Neural progenitor cell (in vitro differentiated cells): ENCODE measurements at places on chromosomes 4 and X.
A peak's percentile ranks its signal among the peaks of the same experiment; 100 is the strongest.

GRCh38 chr4:54547299-54548097 is 110.3 kb upstream of the KIT start:
- no peak overlapping the region for H3K27ac ChIP-seq
- DNase-seq, result no peak
- H3K4me1 ChIP-seq, result peaks cover 12% of the 10 kb centered on the region
- H3K27me3 ChIP-seq, result no peaks in the 10 kb centered on the region

- H3K4me1 ChIP-seq, result no peaks in the 10 kb centered on the region
- H3K27ac ChIP-seq, result no peak overlapping the region
Measured at GRCh38 chr4:157231525-157231924, 11.0 kb downstream of the GRIA2 start.

DNA sequence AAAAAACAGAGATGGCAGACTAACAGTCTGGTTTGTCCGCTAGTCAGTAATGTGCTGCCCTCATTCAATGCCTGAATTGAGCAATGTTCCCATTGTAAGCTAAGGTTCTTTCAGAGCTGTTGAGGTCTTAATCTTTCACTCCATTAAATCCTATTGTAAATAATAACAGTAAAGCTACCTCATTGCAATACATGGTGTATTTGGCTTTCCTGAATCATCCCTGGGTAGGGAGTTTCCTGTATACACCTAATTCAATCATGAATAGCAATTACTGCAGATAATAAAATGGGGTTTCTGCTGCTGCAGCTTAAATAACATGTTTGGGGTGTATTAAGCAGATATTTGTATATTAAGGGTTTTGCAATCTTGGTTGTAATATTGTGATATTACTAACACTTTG is 1100.2 kb upstream of the INTU start:
- peaks cover 27% of the 10 kb centered on the region for H3K4me1 ChIP-seq
- peak; percentile 18 for DNase-seq
- no peaks in the 10 kb centered on the region for H3K27me3 ChIP-seq
- H3K36me3 ChIP-seq, result no peaks in the 10 kb centered on the region

DNA sequence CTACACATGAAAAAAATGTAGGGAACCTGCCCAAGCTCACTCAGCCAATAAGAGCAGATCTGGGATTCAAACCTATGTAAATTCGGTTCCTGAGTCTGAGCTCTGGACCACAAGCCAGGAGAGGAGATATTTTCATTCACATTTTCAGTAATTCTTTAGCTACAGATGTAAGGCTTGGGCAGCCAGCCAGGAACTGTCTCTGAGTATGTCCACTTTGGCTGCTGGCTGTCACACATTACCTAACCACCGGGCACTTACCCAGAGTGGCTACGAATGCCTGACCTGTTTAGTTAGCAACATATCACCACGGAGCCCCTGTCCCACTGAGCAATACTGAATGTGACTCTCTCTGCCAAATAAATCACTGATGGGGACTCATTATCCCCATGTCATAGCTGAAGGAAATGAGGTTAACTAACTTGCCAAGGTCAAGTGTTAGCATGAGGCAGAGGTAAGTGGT is 15.3 kb downstream of the USP46 start:
- H3K4me3 ChIP-seq, result no peak overlapping the region
- H3K36me3 ChIP-seq, result no peaks in the 10 kb centered on the region
- H3K27me3 ChIP-seq, result no peaks in the 10 kb centered on the region
- DNase-seq, result no peak
- no peaks in the 10 kb centered on the region for H3K4me1 ChIP-seq

DNA sequence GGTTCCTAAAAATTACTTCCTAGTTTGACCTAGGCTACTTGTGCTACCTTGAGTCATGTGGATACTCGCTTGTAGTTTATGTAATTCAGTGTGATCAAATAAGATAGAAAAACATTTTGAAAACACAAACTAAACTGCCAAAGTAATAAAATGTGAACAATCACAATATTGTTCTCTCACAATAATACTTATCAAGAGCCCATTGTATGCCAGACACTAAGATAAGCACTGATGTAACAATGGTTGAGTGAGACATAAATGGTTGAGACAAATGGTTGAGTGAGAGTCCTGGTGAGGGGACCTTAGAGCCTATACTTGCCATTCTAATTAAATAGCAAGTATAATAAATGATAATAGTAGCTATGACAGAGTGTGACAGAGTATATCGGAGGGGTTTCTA is 41.7 kb downstream of the RFC1 start:
- no peaks in the 10 kb centered on the region for H3K4me1 ChIP-seq
- no peak for DNase-seq
- peaks cover 23% of the 10 kb centered on the region for H3K36me3 ChIP-seq
- H3K27ac ChIP-seq, result no peak overlapping the region
- no peaks in the 10 kb centered on the region for H3K27me3 ChIP-seq
- H3K4me3 ChIP-seq, result no peak overlapping the region

GRCh38 chr4:186472948-186473347 is 82.4 kb downstream of the MTNR1A start:
- peak; percentile 39 for DNase-seq
- H3K4me3 ChIP-seq, result no peak overlapping the region
- no peaks in the 10 kb centered on the region for H3K27me3 ChIP-seq
- peaks cover 4% of the 10 kb centered on the region for H3K4me1 ChIP-seq
- H3K27ac ChIP-seq, result no peak overlapping the region

DNA sequence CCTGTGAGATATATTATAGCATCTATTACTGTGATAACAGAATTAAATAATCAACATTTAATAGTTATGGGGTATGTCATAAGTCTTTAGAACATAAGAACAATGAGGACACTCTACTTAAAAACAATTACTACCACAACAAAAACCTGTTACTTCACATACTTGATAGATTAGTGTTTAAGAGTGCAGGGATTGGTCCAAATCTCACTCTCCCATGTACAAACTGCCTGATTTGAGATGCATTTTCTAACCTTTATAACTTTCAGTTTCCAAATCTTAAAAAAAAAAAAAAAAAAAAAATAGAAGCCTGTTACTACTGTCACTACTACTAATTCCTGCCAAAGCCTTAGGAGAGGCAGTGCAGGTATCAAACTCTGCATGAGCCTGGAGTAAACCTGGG is 5.6 kb downstream of the PCDH18 start:
- no peaks in the 10 kb centered on the region for H3K27me3 ChIP-seq
- H3K36me3 ChIP-seq, result peaks cover 66% of the 10 kb centered on the region
- DNase-seq, result no peak
- peaks cover 39% of the 10 kb centered on the region for H3K4me1 ChIP-seq

DNA sequence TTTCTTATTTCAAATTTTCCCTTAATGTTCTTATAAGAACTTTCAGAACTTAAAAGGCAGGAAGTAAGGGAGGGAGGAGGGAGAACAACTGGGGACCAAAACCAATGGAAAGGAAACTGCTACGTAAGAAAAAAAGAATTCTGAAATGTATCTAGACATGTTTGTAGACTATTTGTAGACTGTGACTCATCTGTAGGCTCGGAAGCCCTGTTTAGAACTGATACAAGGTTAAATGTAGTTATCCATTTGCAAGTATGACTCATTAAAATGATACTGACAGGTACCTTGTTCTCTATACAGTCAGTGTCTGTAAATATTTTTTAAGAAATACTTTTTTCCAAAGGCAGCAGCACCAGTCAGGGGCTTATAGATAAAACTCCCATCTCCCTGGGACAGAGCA is 202.0 kb downstream of the DHX15 start:
- no peaks in the 10 kb centered on the region for H3K36me3 ChIP-seq
- H3K27ac ChIP-seq, result no peak overlapping the region
- no peaks in the 10 kb centered on the region for H3K27me3 ChIP-seq
- no peaks in the 10 kb centered on the region for H3K4me1 ChIP-seq
- no peak for DNase-seq

GRCh38 chr4:40918330-40918729 is 168.6 kb downstream of the NSUN7 start:
- H3K27me3 ChIP-seq, result no peaks in the 10 kb centered on the region
- H3K4me3 ChIP-seq, result no peak overlapping the region
- no peak overlapping the region for H3K27ac ChIP-seq
- H3K4me1 ChIP-seq, result peaks cover 10% of the 10 kb centered on the region
- DNase-seq, result no peak

DNA sequence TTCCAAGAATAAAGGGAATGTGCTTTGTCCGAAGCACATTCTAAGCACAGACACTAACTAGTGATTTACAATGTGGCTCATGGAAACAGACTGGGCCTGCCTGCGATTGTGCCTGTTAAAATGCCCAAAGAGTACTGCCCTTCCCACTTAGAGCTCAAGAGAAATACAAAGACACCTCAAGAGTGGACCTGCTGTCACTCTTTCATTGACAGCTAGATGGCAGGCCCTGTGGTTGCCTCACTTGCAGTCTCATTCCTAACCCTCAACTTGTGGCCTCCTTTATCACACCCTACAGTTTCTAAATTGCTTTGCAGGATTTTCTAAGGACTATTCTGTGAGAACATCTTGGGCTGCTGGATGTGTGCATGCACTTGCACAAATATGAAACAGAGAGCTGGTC is 331.0 kb upstream of the EMCN start:
- H3K4me3 ChIP-seq, result no peak overlapping the region
- H3K4me1 ChIP-seq, result peaks cover 14% of the 10 kb centered on the region
- no peaks in the 10 kb centered on the region for H3K27me3 ChIP-seq
- no peak overlapping the region for H3K27ac ChIP-seq
- peak; percentile 51 for DNase-seq

DNA sequence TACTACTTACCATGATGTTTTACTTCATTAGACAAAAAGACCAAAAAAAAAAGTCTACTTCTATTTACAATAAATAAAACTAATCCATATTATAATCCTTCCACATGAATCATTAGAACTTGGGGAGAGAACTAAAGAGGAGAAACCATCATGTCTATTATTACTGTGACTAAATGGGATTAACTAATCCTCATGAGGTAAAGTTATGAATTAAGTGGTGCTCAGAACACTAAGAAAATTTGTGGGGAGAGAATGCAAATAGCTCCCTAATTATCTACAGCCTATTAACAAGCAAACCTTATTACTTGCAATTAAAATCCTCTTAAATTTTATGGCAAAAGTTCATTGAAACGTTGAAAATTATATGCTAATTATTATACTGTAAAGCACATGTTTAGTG is 68.8 kb downstream of the MAB21L2 start:
- H3K4me1 ChIP-seq, result no peaks in the 10 kb centered on the region
- no peak overlapping the region for H3K4me3 ChIP-seq
- no peak overlapping the region for H3K27ac ChIP-seq
- H3K27me3 ChIP-seq, result no peaks in the 10 kb centered on the region
- DNase-seq, result no peak
- H3K36me3 ChIP-seq, result no peaks in the 10 kb centered on the region

GRCh38 chr4:188767496-188767895 is 628.3 kb downstream of the TRIML1 start:
- no peaks in the 10 kb centered on the region for H3K27me3 ChIP-seq
- H3K27ac ChIP-seq, result no peak overlapping the region
- no peaks in the 10 kb centered on the region for H3K4me1 ChIP-seq
- H3K36me3 ChIP-seq, result no peaks in the 10 kb centered on the region

DNA sequence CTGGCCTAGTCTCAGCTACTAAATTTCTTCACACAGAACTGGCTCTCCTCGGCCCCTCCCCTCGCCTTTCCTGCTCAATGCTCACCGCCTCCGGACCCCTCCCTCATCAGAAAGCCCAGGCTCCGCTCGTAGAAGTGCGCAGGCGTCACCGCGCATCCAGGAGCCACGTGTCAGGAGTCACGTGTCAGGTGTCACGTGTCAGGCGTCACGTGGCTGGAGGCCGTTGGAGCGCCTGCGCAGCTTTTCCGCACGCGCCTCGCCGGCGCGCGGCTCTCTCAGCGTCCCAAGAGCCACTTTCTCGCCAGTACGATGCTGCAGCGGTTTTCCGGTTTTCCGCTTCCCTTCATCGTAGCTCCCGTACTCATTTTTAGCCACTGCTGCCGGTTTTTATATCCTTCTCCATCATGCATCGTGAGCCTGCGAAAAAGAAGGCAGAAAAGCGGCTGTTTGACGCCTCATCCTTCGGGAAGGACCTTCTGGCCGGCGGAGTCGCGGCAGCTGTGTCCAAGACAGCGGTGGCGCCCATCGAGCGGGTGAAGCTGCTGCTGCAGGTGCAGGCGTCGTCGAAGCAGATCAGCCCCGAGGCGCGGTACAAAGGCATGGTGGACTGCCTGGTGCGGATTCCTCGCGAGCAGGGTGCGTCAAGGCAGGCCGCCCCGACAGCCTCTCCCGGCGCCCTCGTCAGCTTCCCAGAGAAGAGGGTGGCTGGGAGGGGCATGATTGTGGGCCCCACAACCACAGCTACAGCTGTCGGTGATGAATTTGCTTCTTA is at the start of gene SLC25A31:
Gene SLC25A31, plus strand, starts transcription at position 259 of the 772 bp plus-strand sequence. Its CDS starts 146 bp downstream, at position 405.
- no peak within 1 kb of the TSS for H3K4me3 ChIP-seq
- DNase-seq, result no peak
- H3K27me3 ChIP-seq, result no peaks in the 10 kb centered on the region
- H3K36me3 ChIP-seq, result no peaks in the 10 kb centered on the region
- H3K27ac ChIP-seq, result no peak within 1 kb of the TSS

DNA sequence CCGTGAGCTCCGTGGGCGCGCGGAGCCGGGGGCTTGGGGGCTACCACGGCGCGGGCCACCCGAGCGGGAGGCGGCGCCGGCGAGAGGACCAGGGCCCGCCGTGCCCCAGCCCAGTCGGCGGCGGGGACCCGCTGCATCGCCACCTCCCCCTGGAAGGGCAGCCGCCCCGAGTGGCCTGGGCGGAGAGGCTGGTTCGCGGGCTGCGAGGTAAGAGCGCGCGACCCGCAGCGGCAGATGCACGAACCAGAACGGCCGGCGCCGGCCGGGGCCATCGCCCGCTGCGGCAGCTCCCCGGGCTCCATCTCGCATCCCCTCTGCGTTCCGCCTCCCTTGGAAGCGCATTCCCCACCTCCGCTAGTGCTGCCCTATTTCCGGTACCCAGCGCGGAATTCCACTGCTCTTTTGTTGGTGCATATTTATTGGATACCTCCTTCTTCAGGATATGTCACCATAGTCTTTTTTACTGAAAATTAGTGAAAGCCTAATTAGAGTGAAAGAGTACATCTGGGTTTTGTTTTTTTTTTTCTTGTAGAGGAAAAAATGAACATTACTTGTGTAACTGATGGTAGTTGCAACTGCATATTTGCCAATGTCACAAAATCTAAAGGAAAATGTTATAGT is 797 bp downstream of the PKD2 start:
- peak; percentile 75 for DNase-seq
- H3K4me3 ChIP-seq, result peak overlapping the region; percentile 65
- H3K27me3 ChIP-seq, result peaks cover 22% of the 10 kb centered on the region
- peaks cover 34% of the 10 kb centered on the region for H3K4me1 ChIP-seq
- H3K36me3 ChIP-seq, result no peaks in the 10 kb centered on the region

DNA sequence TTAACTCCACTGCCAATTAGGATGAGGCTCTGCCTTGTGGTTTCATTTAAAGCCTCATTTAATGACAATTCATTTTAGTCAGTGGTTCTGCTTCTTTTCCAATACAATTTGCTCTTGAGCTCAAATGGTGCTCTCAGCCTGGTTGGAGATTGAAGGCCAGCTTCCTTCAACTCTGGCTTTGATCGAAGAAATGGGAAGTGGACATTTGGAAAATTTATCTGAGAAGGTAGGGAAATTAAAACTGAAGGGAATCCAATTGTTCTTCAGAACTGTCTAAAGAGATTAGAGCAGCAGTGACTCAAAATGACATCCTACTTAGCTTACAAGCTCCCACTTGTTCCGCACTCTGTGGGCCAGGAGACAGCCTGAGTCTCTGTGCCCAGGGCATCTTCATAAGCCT is 206.8 kb downstream of the SMARCA1 start:
- no peak overlapping the region for H3K4me3 ChIP-seq
- H3K27me3 ChIP-seq, result no peaks in the 10 kb centered on the region
